ENCODE measurements at places on chromosomes 6 and 20. TPM values are rescaled to one million over a fixed set of nuclear protein-coding genes. Genes with fewer than 3 reads are reported as not detected.
A peak's percentile ranks its signal among the peaks of the same experiment; 100 is the strongest.

The PTCRA gene
- total RNA-seq, result not detected

The PREX1 gene
- total RNA-seq, result 69.4 TPM

The COL21A1 gene
- not detected for total RNA-seq

The TOX2 gene
- 4.0 TPM for total RNA-seq

The HTR1E gene
- not detected for total RNA-seq

The BTNL2 gene
- not detected for total RNA-seq

The GPX5 gene
- not detected for total RNA-seq

The GPR63 gene
- 3.2 TPM for total RNA-seq

DNA sequence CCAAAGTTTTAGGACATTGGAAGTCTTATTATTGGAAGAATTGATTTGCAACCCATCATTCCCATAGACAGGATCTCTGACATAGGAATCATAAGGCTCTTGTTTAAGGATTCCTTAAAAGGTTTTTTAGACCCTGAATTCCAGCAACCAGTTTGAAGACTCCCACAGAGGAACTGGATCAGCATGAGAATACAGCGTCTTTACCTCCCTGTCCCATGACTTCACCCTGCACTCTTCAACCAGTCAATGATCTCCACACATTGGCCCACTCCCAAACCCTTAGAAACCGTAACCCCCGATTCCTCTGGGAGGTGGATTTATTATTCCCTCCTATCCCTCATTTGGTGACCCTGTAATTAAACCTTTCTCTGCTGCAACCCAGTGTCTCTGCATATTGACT lies 150.7 kb upstream of the PLCB4 start:
- DNase-seq, result no peak

DNA sequence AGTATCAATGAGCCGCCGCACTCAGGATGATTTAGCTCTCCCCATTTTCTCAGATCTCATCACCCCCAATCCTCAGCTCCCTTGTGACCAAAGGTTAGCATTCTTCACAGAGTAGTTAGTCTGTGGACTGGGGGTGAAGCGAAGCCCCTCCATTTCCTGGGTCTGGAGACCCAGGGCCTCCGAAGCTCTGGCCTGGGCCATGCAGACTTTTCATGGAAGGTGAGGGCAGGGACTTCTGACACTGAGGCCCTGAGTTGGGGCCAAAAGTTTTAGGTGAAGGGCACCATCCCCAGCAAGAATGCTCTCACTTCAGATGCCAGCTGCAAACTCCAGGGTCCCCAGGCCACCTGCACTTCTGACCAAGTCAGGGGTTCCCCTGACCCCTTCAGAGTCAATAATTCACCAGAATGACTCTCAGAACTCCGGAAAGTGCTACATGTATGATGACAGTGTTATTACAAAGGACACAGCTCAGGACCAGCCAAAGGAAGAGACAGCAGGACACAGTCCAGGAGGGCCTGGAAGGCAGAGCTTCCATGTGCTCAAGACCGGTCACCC lies 65.7 kb upstream of the DUSP22 start:
- no peak for DNase-seq

GRCh38 chr6:106486236-106486635 lies 125.7 kb downstream of the CRYBG1 start:
- no peak for DNase-seq

- DNase-seq, result no peak
Measured at GRCh38 chr6:14804785-14805210, 441.1 kb upstream of the JARID2 start.

DNA sequence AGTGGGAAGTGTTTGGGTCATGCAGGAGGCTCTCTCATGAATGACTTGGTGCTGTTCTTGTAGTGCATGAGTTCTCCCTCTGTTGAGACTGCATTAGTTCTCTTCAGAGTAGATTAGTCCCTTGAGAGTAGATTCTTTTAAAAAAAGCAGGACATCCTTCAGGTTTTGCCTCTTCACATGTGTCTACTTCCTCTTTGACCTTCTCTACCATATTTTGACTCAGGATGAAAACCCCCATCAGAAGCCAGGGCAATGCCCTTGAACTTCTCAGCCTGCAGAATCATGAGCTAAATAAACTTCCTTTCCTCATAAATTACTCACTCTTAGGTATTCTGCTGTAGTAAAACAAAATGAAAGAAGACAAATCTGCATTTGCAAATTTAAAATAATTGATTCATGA lies 170.3 kb downstream of the CD109 start:
- DNase-seq, result no peak

DNA sequence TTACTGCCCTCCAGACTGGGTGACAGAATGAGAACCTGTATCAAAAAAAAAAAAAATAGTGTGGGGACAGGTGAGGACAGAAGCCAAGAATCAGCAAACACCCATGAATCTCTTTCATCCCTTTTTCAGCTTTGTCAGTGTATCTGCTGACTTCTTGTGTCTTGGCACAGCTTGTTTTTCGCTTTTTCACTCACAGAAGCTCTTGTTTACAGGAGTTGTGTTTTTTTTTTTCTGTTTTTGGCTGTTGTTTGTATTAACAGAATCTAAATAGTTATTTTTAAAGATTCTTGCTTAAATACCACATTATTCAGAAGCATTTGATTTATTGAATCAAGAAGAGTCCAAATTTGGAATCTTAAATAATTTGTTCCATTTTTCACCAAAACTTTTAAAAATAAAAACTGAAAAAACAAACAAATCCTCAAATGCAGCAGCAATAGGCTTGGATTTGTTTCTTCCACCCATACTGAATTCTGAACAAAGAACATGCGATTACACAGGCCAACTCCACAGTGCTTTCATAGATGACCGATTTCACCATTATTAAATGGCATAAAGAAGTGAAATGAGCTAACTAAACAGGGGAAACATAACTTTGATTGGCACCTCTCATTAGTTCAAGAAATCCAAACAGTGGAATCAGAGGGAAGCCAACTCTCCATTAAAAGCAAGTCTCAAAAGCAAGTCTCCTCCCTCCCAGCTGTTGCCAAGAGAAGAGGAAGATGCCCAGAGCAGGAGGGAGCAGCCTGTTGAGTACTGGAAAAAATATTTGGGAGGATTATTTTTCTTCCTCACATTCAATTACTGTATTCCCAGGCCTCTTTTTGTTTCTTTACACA lies 27.2 kb upstream of the GPR63 start:
- no peak for DNase-seq

GRCh38 chr6:89024456-89024855 lies 56.1 kb upstream of the PNRC1 start:
- no peak for DNase-seq

GRCh38 chr6:24558516-24558915 lies 63.7 kb downstream of the ALDH5A1 start:
- DNase-seq, result no peak

DNA sequence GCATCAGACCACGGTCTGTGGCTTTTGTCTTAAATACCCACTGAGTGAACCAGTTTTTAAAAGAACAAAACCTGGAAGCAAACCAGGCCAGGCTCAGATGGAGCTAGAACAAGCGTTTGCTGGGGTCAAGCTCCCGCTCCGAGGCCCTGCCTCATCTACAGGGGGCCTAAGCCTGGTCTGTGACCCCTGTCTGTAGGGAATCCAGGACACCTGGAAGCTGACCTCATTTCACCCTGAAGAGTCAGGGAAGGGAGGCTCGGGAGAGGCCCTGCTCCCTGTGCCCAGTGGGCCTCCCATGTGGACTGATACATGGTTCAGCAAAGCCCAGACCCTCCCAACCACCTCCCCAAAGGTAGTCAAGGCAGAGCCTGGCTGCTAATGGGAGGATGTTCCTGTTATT lies 26.8 kb upstream of the DLGAP4 start:
- DNase-seq, result no peak

DNA sequence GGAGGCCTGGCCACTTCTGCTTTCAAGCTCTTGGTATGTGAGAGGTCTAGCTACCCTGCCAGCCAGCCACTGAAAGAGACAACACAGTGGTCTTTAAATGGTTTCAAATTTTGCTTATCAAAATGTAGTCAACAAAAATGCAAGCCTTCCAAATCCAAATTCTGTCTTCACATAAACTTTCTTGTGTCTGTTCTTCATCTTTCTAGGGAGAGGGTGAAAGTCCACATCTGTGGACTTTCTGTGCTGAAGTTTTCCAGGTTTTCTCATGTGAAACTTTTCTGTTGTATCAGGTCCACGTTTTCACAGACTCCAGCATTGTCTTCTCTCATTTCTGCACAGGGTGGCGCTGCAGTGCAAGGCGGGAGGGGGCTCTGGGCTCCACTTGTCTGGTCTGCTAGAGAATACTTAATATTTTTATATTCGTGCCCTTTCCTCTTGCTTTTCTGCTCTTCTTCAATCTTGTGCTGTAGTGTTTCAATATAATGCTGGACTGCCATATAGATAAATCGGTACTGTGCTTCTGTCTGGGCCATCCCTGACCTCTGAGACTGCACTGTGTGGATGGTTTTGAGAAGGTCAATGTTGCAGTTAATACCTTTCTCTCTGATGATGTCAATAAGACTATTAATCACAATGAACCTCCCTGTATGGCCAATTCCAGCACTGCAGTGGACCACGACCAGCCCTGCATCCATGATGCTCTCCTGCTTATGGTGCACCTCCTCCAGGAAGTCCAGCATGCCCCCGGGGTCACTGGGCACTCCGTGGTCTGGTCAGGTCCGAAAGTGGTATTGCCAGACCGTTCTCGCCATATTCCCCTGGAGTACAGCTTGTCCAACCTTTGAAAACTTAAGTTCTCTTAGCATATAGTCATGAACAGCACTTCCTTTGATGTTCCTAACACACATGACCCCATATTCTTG lies 161.6 kb upstream of the TNFAIP3 start:
- peak; percentile 52 for DNase-seq

- no peak for DNase-seq
Measured at GRCh38 chr20:58584881-58585752, 66.0 kb upstream of the STX16 start.

GRCh38 chr6:5181510-5182317 lies 79.0 kb downstream of the LYRM4 start:
- no peak for DNase-seq

GRCh38 chr6:128464790-128465189 lies 55.6 kb downstream of the PTPRK start:
- no peak for DNase-seq

- no peak for DNase-seq
Measured at GRCh38 chr20:2775139-2775538, 25.3 kb downstream of the CPXM1 start.

DNA sequence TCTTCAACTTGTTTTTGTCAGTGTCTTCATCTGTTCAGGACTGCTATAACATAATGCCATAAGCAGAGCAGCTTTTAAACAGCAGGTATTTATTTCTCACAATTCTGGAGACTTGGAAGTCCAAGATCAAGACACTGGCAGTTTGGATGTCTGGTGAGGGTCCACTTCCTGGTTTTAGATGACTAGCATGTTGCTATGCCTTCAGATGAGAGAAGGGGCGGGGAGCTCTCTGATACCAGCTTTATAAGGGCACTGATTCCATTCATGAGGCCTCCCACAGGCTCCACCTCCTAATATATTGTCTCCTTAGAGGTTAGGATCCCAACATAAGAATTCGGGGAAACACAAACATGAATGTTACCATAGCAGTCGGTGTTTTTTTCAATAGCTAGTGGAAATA lies 52.9 kb downstream of the FAM83B start:
- DNase-seq, result no peak

DNA sequence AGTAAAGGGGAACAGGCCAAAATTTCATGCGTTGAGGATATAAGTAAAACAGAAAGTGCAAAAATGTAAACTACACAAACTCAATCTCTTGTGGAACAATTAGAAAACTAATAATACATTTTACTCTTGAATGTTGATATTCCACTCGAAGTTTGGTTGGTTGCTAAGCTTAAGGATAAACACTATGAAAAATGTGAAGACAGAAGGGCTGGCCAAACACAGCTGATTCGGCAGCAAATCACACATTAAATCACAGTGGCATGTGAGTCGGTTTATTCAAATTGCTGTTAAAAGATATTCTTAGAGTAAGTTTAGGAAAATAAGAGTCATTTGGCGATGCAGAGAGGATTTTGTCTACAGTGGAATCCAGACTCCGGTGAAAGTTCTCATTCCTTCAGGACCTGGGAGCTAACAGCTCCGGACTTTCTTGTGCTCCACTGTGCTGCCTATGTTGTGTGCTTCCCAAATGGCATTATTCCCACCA lies 1.4 kb upstream of the EPM2A start:
- DNase-seq, result no peak

GRCh38 chr20:54229566-54230160 lies 21.8 kb downstream of the PFDN4 start:
- DNase-seq, result no peak

DNA sequence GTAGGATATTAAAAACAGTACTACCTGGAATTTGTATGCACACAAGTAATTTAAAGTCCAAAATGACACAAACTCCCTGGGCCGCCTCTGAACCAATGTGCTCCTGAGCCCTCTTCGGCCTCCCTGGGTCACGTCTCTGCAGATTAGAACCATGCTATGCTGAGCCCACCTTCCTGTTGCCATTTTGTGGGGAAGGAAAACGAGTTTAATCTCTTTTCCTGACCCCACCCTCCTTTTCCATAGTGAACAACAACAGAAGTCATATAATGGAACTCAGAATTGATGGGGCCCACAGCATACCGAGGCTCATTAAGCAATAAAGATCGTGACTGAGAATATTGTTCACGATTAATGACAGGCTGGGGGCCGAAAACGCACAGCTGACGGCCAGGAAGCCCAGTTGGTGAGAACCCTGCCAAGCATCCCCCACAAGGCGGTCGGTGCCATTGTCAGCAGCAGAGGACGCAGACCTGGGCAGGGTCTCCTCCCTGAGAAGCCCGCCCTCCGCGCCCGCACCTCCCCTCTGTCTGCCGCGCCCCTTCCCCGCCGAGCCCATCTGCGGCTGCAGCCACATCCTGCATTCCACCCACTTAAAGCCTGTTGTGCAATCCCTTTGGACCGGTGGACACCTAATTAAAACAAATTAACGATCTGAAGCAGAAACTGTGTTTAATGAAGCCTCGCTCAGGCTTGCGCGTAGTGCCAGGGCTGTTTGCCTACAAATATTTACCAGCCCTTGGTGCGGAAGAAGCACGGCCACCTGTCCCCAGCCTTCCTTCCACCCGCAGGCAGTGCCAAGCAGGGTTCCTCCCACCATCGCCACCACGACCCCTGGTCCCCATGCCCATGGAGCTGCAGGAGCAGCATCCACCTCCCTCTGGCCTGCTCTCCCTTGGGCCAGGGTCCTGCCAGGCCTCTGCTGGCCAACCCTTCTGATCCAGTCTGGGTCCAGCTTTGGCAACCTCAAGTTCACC lies 68.1 kb downstream of the DLL1 start:
- DNase-seq, result no peak

GRCh38 chr6:75266716-75267291 lies 17.8 kb downstream of the TMEM30A start:
- DNase-seq, result no peak
